ENCODE measurements at places on chromosomes 7 and 10.
A peak's percentile ranks its signal among the peaks of the same experiment; 100 is the strongest.

GRCh38 chr10:59560161-59560560 is 149.5 kb downstream of the SLC16A9 start:
- no peak for DNase-seq

DNA sequence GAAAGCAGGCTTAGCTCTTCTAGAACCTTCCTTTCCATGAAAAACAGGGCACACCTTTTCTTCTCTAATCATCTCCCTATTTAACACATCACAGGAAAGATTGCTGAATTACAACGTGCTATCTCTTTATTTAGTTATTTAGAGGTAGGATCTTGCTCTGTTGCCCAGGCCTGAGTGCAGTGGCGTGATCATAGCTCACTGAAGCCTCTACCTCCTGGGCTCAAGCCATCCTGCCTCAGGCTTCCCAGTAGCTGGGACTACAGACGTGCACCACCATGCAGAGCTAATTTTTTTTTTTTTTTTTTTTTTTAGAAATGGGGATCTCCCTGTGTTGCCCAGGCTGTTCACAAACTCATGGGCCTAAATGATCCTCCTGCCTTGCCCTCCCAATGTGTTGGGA is 251.2 kb downstream of the PRPF18 start:
- no peak for DNase-seq

- DNase-seq, result no peak
Observed at GRCh38 chr10:120584786-120585185, 127.8 kb downstream of the PLPP4 start.

DNA sequence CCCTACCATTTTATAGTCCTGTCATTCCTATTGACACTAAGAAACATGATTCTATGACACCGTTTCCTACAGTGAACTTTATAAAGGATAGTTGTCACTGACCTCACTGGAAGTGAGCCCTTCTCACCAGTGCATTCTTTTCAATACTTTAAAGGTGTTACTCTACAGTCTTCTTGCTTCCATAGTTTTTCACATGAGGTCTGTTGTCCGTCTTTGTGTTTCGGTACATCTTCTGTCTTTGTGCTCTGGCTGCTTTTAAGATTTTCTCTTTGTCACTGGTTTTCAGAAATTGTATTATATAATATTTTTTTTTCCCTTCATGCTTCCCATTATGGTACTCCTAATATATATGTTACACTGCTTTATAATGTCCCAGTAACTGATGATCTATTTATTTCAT is 174.2 kb downstream of the KIF20B start:
- no peak for DNase-seq

DNA sequence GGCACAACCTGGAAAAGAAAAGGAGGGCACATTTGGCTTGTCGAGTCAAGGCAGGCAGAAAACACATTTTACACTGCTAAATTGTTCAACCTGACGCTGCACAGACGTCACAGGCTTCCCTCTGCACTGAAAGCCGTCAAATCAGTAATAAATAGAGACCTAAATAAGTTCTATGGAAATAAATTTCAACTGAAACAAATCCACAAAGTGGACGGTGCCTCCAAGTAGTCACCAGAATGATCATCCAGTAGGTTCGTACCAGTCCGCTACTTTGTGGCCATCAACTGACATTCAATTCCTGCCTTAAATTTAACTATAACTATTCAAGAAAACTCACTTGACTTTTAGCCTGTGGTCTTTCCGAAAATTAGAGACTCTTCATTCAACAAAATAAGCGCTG is 49.0 kb downstream of the NPVF start:
- DNase-seq, result no peak

DNA sequence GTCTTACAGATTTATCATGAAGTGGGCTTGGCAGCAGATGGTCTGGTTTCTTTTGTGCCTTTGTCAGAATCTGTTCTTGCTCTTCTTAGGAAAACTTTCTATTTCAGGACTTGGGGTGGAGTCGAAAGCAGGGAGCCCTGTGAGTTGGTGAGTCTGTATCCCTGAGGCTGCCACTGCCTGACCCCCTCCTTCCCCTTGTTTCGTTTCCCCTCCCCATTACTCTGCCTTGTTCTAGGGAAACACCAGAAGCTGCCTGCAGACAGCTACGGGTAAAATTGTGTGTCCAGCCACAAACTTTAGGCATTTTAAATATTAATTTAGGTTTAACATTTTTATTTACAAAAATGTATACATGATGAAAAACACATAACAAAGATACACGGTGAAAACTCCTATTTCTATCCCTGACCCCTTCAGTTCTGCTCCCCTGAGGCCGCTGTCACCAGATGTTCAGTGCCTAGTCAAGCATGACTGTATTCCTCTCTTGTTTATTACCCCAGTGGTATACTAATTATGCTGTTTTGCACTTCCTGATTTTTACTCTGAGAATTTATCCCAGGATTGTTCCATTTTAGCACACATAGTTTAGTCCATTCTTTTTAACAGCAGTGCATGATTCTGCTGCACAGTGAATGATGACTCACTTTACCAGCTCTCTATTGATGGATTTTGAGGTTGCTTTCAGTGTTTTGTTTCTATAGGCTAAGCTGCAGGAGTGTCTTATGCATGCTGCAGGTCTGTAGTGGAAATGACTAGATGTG is 9.1 kb downstream of the TSPAN14 start:
- peak; percentile 70 for DNase-seq

- DNase-seq, result no peak
Observed at GRCh38 chr7:68309271-68309670, 1289.0 kb upstream of the AUTS2 start.

DNA sequence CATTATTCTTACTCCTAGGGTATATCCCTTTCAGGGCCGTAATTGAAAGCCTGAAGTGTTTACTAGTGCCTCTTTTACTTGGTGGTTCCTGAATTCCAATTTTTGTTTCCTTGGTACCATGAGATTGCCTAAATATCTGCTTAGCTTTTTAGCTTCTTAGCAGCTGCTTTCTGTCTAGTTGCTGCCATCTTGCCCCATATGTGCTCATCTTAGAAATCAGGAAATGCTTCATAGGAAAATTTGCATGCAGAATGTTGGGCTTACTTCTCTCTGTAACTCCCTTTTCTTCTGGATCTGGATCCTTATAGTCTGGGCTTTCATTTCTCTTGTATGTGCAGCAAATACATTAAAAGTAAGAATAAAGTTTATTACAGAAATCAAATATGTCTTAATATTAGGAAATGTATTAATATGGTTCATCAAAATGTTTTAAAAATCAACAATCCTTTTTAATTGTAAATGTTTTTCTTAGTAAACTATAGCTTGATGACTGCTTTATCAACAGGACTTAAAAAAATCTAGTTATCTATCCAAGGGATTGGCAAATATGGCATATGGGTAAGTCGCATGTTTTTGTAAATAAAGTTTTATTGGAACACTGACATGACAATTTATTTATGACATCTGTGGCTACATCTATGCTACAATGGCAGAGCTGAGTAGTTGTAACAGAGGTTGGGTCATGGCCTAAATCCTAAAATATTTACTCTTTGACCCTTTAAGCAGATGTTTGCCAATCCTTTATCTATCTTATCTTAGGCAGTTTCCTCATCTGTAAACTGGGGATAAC is 73.5 kb upstream of the CDK6 start:
- DNase-seq, result no peak

DNA sequence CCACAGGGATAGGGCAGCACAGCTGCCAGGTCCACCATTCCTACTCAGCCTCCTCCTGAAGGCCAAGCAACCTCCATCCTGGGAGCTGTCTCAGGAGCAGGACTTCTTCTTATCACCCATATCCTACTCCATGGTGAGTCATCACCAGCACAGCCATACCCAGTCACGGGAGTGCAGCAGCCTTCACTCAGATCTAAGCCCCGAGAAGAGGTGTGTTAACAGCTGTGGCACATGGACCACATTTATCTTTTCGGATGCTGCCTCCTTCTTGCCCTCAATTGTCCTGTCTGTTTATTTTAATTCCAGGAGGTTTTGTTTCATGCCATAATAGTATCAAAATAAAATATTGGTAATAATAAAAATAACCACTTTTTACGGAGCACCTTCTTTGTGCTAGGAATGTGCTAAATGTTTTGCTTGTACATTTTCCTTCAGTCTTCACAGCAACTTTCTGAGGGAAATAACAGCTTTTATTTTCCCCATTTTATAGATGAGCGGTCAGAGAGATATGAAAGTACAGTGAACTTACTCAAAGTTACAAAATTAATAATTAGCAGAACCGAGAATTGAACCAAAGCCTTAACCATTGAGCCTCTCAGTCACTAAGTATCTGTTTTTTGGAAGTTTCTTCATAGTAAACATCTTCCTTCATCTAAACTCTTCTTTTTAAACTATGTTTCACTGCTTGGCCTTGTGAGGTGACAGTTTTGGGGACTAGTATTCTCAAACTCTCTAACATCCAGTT is 2.5 kb upstream of the KEL start:
- DNase-seq, result no peak
